ENCODE measurements at places on chromosomes 2 and 18.

- DNase-seq, result no peak
Observed at GRCh38 chr2:189109921-189110397, 69.6 kb downstream of the COL5A2 start.

DNA sequence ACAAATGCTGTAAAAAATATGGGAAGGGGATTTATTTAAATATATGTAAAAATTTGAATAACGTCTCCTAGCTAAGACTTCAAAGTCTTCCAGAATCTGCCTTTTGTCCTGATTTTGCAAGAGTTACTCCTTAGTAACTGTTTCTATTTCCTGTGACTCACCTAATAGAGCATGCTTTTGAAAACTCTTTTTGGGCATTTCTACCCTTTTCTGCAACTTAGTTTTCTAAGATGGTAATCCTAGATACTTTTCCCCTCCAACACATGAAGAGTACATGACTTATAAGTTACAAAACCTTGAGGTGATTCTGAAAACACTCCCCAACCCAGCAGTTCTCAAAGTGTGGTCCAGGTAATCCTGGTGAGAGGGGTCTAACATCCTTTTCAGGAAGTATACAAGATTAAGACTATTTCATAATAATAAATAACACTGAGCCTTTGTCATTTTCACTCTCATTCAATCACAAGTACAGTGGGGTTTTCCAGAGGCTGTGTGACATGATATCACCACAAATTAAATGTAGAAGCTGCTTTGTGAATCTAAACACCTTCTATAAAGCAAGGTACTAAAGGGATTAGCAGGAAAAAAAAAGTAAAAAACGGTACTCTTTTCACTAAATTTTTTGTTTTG, 31.9 kb downstream of the PPP4R3B start:
- no peak for DNase-seq

- DNase-seq, result no peak
Observed at GRCh38 chr2:217465100-217465499, 537.7 kb downstream of the TNS1 start.

- no peak for DNase-seq
Observed at GRCh38 chr2:55158111-55158814, 73.8 kb downstream of the CLHC1 start.

- DNase-seq, result peak; percentile 84
Observed at GRCh38 chr2:217864963-217865772, 137.6 kb downstream of the TNS1 start.

DNA sequence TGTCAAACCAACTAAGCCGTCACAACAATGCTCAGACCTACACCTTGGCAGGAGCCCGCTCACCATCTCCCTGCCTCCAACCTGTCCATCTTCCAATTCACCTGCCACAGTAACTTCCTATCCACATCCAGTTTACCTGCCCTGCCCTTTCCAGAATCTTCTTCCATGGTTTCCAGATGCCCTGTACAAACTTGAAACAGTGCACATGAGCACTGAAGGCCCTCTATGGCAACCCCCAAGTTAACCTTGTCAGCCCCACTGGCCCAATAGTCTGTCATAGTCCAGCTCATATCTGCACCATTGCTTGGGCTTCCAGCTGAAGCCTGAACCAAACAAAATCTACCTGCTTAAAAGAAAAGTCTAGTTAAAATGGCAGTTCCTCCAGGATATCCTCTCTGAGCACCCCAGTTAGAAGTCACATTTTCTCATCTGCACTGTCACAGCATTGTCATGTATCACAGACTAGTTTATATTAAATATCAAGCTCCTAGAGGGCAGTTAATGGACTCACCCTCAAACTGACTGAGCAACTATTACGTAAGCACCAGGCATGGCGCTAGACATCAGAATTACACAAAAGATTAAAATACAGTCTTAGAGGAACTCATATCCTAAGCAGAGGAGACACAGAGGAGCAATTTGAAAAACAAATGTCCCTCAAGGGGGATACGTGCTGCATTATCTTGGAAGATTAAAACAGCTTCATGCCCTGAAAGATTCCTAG, 11.6 kb downstream of the NFE2L2 start:
- no peak for DNase-seq

- no peak for DNase-seq
Observed at GRCh38 chr2:118065015-118065706, 23.1 kb upstream of the INSIG2 start.

DNA sequence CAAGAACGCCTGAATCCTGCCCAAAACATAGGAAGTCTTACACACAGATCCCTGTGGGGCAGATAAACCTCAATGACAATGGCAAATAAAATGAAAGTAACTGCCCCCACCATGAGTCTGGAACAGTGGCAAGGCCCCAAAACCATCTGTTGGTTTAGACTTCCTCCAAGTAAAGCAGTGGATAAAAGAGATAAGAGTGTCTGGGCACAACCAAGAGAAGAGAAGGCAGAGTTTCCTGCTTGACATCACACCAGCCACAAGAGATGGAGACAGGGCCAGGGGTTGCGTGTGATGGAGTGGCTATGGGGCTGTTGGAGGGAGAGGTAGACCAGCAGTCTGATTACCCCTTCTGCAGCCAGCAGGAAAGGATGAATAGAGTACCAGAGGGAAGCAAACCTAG, 212.1 kb upstream of the POU3F3 start:
- no peak for DNase-seq

DNA sequence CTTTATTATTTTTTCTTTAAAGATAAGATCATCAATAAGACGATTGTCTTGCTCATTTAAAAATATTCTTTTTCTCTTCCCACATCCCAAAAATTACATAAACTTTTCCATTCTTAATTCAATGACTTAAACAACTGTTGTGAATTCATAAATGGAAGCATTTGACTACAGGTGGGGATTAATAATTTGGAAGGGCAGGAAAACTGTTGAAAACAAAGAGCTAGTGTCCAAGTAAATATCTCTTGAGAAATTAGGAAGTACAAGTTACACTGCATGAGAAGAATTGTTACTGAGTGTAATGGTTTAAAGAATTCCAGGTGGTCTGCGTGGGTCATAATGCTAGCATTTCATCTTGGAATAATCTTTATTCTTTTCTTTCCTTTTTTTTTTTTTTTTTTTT, 634.8 kb upstream of the ZEB2 start:
- DNase-seq, result no peak

GRCh38 chr2:227881866-227882517, 10.6 kb downstream of the DAW1 start:
- DNase-seq, result peak; percentile 32

DNA sequence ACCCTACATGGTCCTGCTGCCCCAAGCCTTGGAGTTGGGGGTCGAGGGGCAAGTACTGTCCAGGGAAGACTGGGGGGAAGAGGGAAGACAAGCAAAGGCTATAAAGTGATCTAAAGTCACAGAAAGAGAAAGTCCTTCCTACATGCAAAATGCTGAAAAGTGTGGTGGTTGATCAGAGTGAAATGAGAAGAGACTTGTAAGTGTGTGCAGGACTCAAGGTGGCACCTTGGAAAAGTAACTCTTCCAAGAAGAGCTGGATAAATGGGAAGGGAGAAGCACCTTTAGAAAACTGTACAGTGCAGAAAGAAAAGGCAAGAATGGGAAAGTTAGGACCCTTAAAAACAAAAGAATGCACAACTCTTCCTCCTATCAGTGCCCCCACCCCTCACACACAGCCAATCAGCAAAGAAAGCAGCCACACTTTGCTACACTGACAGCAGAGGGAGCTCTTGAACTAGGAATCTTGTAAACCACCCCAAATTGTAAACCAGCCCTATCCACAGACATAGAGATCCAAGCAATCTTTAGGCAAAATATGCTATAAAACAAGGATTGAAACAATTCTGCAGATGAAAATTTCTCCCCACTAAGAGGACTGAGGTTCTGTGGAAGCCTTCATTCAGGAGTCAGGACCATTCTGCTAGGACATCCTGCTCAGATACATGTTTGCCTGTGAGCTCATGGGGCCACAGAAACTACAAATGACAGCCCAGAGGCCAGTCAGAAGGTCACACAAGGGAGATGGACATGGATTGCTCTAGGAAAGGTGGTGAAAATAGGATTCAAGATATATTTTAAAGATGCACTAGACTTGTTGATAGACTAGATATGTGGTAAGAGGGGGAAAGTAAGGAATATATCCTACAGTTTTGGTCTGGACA, 146.4 kb downstream of the FTCDNL1 start:
- DNase-seq, result peak; percentile 37

DNA sequence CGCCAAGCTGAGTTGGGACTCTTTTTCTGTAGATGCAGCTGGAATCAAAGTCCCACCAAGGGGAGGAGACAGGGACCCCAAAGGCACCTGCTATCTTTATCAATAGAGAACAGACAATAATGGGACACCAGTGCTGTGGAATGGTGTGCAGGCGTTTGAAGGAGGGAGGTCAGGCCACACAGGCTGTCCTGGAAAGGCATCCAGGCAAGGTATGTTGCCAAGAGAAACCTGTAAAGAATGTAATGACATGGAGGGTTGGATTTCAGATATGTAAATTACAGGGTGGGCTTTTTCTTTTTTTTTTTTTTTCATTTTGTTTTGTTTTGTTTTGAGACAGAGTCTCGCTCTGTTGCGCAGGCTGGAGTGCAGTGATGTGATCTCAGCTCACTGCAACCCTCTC, 9.7 kb upstream of the NMUR1 start:
- no peak for DNase-seq

- DNase-seq, result no peak
Observed at GRCh38 chr2:104504331-104505073, 349.4 kb upstream of the POU3F3 start.

DNA sequence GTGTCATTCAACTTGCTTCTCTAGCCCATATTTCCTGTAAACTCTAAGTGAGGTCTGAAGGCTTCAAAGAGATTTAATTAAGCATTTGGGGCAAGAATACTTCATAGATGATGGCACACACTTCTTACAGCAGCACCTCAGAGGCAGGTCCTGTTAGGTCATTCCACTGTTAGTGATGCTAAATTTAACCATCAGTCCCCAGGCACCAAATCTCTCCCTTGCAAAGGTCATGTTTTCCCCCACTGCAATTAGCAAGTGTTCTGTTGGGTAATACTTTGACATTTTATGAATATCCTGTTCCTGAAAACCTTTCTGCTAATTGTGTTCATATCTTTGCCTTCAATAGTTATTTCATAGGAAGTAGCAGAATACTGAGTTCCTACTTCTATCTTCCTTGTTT, 117.0 kb downstream of the STK39 start:
- no peak for DNase-seq

GRCh38 chr2:162782138-162782537, 56.4 kb downstream of the KCNH7 start:
- no peak for DNase-seq

DNA sequence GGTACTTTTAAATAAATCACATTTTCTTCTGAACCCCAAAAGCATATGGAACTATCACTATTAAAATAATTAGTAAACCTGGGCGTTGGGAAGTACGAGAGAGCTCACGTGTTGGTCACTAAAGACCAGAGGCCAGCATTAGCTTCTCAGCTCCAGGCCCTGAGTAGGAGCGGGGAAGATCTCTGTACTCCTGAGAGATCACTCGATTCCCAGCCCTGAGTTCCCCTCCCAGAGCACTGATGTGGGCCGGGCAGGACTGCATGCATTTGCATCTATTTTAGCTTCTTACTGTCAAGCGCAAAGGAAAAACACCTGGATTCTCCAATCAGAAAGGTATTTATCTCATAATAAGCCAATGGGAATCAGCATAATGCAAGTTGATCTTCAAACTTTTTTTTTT, 6.2 kb downstream of the PXDN start:
- DNase-seq, result no peak

DNA sequence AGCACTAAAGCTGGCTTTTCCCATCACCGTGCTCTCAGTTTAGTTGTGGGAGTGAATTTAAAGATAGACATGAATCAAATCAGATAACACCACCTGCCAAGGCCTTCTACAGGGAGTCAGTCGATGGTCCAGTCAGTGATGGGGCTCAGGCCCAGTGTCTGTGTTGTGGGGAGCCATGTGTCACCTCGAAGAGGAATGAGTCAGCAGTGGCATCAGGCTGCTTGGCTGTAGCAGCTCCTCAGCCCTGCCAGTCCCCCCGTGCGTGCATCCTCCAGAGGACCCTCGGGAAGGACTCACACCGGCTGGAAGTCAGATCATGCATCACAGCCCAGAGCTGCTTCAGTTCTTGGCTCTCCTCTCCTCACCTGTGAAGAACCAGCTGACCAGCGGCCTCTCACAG, 420.4 kb upstream of the RAB6C start:
- DNase-seq, result no peak

DNA sequence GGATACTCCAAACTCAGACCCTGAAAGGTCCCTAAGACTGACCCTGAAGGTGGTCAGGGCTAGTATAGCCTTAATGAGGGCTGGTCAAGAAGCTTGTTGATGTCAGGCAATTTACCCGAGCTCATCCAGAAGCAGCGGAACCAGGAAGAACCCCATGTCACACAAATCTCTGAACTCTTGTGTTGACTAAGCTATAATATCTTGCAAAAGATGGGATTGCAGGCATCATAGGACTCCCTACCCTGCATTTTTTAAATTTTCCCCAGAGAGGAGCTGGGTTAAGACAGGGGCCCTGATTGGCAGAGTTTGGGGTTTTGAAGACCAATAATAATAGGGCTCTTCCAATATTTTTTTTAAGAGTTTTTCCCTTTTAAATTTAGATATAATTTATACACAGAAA, 2.0 kb upstream of the PLEKHB2 start:
- DNase-seq, result no peak

DNA sequence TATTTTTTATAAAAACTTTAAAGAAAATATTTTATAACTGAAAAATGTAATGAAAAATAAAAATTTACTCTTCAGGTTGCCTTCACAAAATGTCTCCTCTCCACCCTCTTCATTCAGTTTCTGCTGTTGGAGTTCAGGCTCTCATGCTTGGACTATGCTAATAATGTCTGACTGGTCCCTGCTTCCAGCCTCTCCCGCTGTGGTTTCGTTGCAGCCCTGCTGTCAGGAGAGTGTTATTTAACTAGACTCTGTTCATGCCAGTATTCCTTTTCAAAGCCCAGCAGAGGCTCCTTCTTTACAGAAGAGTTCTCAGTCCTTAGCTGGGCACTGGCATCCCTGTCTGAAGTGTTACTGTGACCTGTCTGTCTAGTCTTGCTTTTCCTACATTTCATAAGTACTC, 40.4 kb downstream of the CLIP4 start:
- DNase-seq, result no peak

- DNase-seq, result no peak
Observed at GRCh38 chr2:237213315-237214022, 127.8 kb downstream of the COPS8 start.

- peak; percentile 93 for DNase-seq
Observed at GRCh38 chr2:165953655-165954606, at the start of gene TTC21B. TSS of gene TTC21B (minus strand) at chr2:165953776. CDS start at chr2:165953705, 71 bp downstream.

- DNase-seq, result no peak
Observed at GRCh38 chr2:174083843-174084458, 118.8 kb upstream of the SP3 start.

- peak; percentile 79 for DNase-seq
Observed at GRCh38 chr2:230202430-230203109, 17.2 kb downstream of the SP110 start.

GRCh38 chr2:70553584-70554337, at the start of gene TGFA:
TSS of gene TGFA (minus strand) at chr2:70553826. CDS start at chr2:70553767, 59 bp downstream.
- peak; percentile 67 for DNase-seq

- no peak for DNase-seq
Observed at GRCh38 chr18:21112543-21113105, 1.0 kb upstream of the ROCK1 start.

GRCh38 chr2:28612131-28612812, 116.4 kb downstream of the PLB1 start:
- no peak for DNase-seq

- DNase-seq, result no peak
Observed at GRCh38 chr2:225429717-225430116, 30.2 kb downstream of the NYAP2 start.

Measured in B cell (primary cell).